Activated CD8-positive, alpha-beta T cell treated with anti-CD3 and anti-CD28 coated beads for 36 hours (primary cell): ENCODE measurements at places on chromosomes 3 and 15.

DNA sequence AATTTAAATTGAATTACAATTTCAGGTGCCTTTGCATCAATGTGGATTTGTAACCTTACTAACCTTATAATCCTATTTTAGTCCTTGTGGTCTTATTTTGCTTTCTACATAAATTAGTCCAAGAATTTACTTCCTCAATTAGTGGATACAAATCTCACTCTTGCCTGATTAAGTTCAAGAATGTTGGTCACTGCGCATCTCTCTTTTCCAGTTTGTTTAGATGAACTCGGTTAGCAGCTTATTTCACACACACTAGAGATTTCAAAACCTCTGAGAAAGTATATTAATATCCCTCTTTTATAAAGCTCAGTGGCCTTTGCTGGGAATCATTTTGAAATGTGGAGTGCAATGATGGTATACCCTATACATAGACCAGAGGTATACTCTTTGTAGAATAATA lies 243.4 kb downstream of the DTWD1 start:
- no peak for DNase-seq

DNA sequence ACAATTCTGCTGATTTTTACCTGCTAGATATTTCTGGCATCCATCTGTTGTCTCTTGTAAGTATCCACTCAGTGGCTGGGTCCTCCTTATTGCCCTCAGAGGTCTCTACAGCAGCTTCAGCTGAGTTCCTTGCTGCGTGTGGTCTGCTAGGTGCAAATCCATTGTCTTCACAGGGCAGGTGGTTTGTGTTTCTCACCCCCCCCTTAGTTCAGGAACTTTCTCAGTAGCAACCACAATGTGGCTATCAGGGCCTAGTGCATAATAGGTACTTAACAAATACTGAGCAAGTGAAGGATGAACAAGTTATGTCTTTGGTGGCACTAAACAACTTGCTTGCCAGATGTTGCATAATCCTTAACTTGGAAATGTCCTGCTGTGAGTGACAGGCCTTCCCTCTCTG lies 96.7 kb upstream of the KLHL25 start:
- no peak for DNase-seq

DNA sequence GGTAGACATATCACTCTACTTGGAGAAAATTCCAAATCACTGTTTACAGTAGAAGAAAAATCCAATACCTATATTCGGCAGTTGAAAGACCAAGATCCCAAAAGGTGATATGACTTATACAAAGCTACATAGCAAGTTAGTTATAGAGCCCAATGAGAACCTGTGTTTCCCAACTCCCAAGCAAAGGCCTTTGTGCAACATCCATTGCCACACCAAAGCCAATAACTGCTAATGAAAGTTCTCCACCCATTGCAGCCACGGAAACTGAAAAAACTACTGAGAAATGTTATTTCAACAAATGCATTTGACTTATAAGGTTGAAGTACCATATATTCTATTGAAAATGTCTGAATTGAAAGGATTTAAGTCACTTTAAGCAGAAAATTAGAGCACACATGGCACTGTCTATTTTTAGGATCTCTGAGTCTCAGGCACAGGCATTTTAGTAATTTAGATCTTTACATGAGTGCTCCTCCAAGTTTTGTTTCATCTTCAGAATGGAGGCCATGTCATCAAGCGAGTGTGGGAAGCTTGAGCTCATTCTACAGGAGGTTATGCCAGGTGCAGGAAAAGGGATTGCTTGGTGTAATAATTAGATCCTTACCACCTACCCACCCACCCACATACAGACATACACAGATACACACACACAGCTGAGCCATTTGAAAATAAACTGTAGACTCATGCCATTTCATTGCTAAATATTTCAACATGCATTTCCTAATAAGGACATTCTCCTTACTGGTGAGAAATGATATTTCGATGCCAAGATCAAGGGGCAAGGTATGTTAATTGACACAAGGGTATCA lies 19.7 kb upstream of the ANO10 start:
- no peak for DNase-seq

DNA sequence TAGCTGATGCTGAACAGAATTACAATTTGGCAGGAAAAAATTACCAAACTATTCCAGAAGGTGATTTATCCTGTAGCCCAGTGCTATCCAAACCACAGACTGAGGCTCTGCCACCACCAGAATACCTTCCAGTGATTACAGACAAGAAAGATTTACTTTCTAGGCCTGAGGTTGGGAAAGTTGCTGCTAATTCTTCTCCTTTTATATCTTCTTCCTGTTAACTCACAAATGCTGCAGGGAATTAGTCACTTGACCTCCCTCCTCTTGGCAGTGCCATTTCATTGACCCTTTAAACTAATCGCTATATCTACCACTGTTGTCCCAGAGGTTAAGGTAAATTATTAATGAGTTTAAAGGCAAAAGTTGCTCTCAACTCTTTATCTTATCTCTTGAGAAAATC lies 118.4 kb downstream of the CTNNB1 start:
- DNase-seq: no peak

- DNase-seq: no peak
Measured at GRCh38 chr15:101396484-101397261, 92.8 kb downstream of the PCSK6 start.

GRCh38 chr3:99873269-99874102 lies 55.8 kb downstream of the CMSS1 start:
- no peak for DNase-seq

DNA sequence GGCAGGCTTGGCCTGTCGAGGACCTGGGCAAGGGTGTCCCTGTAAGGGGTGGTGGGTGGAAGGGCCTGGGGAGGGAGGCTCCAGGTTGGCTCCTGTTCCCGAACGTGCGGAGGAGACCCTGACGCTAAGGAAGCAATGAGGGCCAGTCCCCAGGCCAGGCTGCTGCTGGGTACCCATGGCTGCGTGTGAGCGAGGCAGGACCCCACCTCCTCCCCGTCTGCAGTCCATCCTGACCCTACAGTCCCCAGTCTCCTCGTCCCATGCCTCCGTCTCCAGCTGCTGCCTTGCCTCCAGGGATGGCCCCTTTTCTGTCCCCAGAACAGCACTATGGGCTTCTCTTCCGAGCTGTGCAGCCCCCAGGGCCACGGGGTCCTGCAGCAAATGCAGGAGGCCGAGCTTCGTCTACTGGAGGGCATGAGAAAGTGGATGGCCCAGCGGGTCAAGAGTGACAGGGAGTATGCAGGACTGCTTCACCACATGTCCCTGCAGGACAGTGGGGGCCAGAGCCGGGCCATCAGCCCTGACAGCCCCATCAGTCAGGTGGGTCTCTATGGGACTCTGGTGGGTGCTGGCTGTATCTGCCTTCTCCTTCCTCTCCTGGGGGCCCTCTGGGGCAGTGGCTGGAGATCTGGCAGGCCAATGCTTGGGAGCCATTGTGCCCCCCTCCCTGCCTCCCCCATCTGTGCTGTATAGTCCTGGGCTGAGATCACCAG lies 571 bp downstream of the FES start:
- DNase-seq: peak; percentile 12

DNA sequence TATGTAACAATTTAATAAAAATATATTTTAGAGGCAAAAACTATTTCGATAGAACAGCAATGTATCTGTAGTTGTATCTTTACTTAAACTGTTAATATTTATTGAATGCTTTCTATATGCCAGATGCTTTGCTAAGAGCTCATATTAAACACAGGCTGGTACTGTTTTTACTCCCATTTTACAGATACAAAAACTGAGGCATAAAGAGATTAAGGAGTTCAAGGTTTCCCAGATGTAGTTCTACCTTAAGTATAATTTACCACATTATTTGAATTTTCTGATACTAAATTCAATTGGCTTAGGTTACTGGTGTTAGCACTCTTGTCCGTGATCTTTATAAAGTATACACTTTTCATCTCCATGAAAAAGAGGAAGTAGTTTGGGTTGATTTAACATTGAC lies 149.8 kb downstream of the ROBO2 start:
- DNase-seq: no peak

DNA sequence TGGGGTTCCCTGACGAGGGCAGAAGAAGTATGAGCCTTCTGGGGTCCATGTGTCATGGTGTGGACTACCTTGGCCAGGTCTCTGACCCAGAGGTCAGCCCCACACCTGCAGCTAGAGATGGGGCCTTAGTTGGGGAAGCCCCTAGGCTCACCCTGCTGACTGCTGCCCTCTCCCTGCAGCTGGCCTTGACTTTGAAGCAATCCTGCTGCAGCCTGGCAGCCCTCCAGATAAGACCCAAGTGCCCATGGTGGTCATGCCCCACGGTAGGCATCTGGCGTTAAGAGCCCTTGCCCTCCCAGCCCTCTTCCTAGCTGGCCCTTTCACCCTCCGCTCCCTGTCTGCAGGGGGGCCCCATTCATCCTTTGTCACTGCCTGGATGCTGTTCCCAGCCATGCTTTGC lies 7.4 kb downstream of the APEH start:
- no peak for DNase-seq

DNA sequence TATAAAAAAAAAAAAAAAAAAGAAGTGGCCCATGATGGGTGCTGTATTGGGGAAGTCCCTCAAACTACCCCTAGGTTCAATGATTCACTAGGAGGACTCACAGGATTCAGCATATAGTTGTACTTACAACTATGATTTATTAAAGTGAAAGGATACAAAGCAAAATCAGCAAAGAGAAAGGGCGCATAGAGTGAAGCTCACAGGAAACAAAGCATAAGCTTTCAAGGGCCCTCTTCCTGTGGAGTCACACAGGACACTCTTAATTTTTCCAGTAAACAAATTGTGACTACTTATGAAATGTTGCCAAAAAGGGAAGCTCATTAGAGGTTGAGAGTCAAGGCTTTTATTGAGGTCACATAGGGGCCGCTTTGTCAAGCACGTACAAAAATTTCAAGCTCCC lies 153.7 kb upstream of the GAP43 start:
- no peak for DNase-seq

DNA sequence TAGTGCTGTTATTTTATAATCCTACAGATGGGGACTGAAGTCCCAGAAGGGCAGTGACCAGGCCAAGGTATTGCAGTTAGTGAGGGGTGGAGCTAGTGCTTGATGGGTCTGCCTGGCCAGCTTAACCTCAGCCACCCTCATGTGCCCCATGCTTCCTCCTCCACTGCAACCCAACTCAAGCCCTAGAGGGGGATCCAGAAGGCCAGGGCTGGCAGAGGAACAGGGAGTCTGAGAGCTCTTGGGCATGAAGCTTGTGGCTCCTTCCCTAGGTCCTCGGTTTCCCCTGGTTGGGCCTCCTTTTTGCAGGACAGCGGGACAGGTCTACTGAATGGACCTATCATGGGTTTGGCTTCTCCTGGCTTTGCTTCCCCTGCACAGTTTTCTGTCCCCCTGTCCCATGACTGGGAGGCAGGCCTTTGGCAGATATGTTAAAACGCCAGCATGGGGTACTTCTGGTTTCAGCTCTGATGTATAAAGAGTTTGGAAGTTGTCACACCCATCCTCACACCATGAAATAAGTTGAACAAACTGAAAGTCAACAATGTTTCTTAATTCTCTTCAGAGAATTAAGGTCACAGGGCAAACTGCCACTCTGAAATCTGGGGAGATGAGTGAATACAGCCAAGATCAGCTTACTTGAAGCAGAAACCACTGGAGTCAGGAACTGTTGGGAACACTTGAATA lies 103.3 kb downstream of the SMAD6 start:
- DNase-seq: no peak

DNA sequence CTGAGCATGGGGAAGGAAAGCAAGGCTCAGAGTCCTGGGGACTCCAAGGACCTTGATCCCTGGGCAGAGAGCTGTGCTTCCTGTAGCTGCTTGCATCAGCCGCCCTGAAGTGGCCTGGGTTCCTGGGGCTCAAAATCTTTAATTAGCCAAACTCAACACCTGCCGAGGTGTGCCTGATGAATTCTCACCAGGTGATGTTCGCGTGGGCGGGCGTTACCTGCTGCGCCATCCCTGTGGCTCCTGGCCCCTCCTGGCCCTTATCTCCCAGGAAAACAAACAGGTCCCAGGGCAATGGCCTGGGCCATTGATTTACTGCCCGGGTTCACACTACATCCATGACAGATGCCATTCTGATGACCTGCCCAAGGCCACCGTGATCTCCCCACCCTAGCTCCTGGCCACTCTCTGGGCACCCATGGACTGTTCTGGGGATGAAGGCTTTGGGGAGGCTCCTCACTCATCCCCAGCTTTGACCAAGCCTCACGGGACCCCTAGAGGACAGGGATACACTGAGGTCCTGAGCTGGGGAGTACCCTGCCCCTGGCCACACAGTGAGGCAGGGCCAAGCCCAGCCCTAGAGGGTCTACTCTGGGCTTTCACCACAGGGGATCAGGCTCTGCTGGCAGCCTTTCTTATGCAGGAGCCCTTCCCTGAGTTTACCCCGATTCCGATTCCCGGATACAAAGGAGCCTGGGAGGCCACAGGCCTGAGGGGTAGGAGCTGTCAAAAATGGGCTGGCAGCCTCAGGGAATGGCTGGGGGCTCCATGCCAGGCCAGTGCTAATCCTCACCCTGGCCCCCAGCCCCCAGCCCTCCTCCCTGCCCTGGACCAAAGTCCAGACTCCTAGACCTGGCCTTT lies 5.7 kb downstream of the SLC38A3 start:
- DNase-seq: no peak

- no peak for DNase-seq
Measured at GRCh38 chr15:63042877-63043334, 359 bp downstream of the TPM1 start.

DNA sequence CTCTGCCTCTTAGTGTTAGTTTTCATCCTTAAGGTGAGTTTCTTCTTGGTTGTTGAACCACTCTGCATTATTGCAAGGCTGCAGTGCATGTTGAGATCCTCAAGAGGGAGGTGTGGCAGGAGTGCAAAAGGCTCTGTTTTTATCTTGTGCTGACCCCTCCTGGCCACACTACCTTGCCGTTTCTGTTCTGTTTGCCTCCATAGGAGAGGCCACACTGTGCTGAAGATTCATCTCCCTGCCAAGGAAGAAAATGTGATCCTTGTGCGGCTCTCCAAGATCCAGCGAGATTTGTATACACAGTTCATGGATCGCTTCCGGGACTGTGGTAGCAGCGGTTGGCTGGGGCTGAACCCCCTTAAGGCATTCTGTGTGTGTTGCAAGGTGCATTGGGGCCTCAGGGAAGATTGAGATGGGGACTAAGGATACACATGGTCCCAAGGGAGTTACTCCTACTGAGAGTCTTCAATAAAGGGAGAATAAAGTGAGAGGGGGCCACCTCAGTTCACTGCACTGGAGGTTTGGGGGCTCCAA lies 33.0 kb upstream of the TEX264 start:
- DNase-seq: peak; percentile 66
